Naive thymus-derived CD4-positive, alpha-beta T cell (primary cell): ENCODE measurements at places on chromosomes 1 and 21. TPM values are rescaled to one million over a fixed set of nuclear protein-coding genes. Genes with fewer than 3 reads are reported as not detected.

LORICRIN gene
- not detected for total RNA-seq

SMYD3 gene
- total RNA-seq, result 24.4 TPM

GALE gene
- total RNA-seq, result 12.7 TPM

LRRC71 gene
- not detected in 2 replicates for total RNA-seq

FBXO44 gene
- total RNA-seq, result 35.5 TPM

CD5L gene
- not detected in 2 replicates for total RNA-seq

ITSN1 gene
- 1.8 and 2.9 TPM in 2 replicates for total RNA-seq

RGSL1 gene
- total RNA-seq, result not detected

ANKRD34A gene
- 0.66 TPM for total RNA-seq

NLRP3 gene
- total RNA-seq, result 3.9 TPM

RPTN gene
- not detected for total RNA-seq

ITLN2 gene
- not detected for total RNA-seq

SPATA46 gene
- not detected for total RNA-seq

CDC42BPA gene
- total RNA-seq, result 0.59 and 1.7 TPM in 2 replicates

SLC1A7 gene
- not detected for total RNA-seq

CCDC185 gene
- total RNA-seq, result not detected

CFAP107 gene
- not detected for total RNA-seq

LDLRAD1 gene
- total RNA-seq, result not detected

TFB2M gene
- 9.6 TPM for total RNA-seq

MCL1 gene
- 1,400 TPM for total RNA-seq

OR6K3 gene
- total RNA-seq, result not detected

RUNX3 gene
- total RNA-seq, result 135 TPM

CDK18 gene
- total RNA-seq, result 2.6 TPM

TARS2 gene
- 30.3 TPM for total RNA-seq

FLG2 gene
- not detected for total RNA-seq

CLDN8 gene
- total RNA-seq, result not detected

FAM131C gene
- not detected for total RNA-seq

RPRD2 gene
- total RNA-seq, result 57.5 TPM

TACSTD2 gene
- not detected for total RNA-seq

BSND gene
- total RNA-seq, result not detected

PTAFR gene
- 1.2 TPM for total RNA-seq

SPRR2B gene
- total RNA-seq, result not detected

IPP gene
- total RNA-seq, result 9.1 TPM

KIF17 gene
- not detected for total RNA-seq

TLCD4 gene
- not detected for total RNA-seq

PAQR6 gene
- total RNA-seq, result 1.4 TPM

MEX3A gene
- 0.05 and 0.12 TPM in 2 replicates for total RNA-seq

EXTL1 gene
- 0.14 TPM for total RNA-seq

DNM3 gene
- total RNA-seq, result 2.2 TPM

RASAL2 gene
- total RNA-seq, result 0.16 TPM

TMEM39B gene
- 17.4 TPM for total RNA-seq

C1orf50 gene
- total RNA-seq, result 14.2 TPM

PADI3 gene
- not detected in 2 replicates for total RNA-seq

RUNX1 gene
- 99.1 TPM for total RNA-seq

SLC30A1 gene
- total RNA-seq, result 8.4 TPM

C1orf159 gene
- 17.9 and 19.2 TPM in 2 replicates for total RNA-seq

OPTC gene
- not detected for total RNA-seq

KCNQ4 gene
- total RNA-seq, result 0.24 TPM

CPLANE2 gene
- total RNA-seq, result 11.4 TPM

FBXO2 gene
- 3.8 TPM for total RNA-seq

RAB25 gene
- 1.8 TPM for total RNA-seq

OR2L5 gene
- 0.16 TPM for total RNA-seq

GBP6 gene
- 0.24 TPM for total RNA-seq

COL9A2 gene
- total RNA-seq, result 3.4 TPM

ILDR2 gene
- 0.35 TPM for total RNA-seq
